ENCODE measurements at places on chromosomes 13 and 19. TPM values are rescaled to one million over a fixed set of nuclear protein-coding genes. Genes with fewer than 3 reads are reported as not detected.

DNA sequence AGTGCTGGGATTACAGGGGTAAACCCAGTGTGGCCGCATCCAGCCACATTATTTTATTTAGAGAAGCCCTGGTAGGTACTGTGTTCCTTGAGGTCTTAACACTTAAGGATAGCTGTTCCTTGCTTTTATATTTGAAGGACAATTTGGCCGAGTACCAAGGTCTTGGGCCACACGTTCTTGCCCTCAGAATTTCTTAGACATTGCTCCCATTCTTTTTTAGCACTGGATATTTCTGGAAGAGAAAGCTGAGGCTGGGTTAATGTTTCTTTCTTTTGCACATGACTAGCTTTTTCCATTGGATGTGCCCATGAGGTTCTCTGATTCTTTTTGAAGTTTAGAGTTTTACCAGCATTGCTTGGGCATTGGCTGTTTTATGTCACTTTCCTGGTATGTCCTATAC lies 5.5 kb upstream of the RNF113B start:
- H3K27ac ChIP-seq = peak overlapping the region; percentile 31
- H3K36me3 ChIP-seq = no peaks in the 10 kb centered on the region
- no peak overlapping the region for H3K4me3 ChIP-seq
- DNase-seq = no peak

DNA sequence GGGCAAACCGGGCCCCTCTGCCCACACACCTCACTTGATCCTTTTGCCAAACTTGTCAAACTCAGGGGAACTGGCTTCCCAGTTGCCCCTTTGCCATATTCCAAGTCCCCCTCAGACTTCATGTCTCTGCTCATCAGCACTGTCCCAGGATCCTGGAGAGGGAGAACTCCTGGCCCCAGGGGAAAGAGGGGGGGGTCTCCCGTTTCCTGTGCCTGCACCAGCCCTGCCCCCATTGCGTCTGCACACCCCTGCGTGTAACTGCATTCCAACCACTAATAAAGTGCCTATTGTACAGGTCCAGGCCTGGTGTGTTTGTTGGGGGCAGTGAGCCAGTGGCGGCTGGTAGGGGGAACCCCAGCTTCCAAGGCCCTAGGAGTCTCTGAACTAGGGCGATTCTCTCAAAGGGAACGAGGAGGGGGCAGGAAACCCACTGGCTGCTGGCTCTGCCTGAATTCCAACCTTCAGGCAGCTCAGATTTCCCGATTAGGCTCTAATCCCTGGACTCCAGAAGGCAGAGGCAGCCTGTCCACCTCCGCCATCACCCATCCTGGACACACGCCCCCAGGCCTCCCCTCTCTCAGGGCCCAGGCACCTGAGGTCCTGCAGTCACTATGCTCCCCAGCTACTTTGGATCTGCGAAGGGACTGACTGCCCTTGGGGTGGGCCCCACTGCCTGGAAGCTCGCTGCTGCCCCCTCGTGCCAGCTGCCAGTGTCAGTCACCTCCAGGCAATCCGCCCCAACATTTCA lies 9.7 kb upstream of the ILF3 start:
- peak overlapping the region; percentile 58 for H3K27ac ChIP-seq
- H3K4me3 ChIP-seq = no peak overlapping the region
- H3K36me3 ChIP-seq = peaks cover 47% of the 10 kb centered on the region
- no peak for DNase-seq
- no peaks in the 10 kb centered on the region for H3K27me3 ChIP-seq
- peaks cover 36% of the 10 kb centered on the region for H3K4me1 ChIP-seq

Gene MAB21L1
- 2.9 TPM for total RNA-seq

GRCh38 chr13:44393391-44393790 lies 19.8 kb downstream of the SERP2 start:
- peaks cover 18% of the 10 kb centered on the region for H3K4me1 ChIP-seq
- no peaks in the 10 kb centered on the region for H3K27me3 ChIP-seq
- no peak overlapping the region for H3K4me3 ChIP-seq
- H3K36me3 ChIP-seq = no peaks in the 10 kb centered on the region

- H3K27me3 ChIP-seq = no peaks in the 10 kb centered on the region
- H3K36me3 ChIP-seq = peaks cover 68% of the 10 kb centered on the region
- H3K4me3 ChIP-seq = no peak overlapping the region
- peaks cover 9% of the 10 kb centered on the region for H3K4me1 ChIP-seq
- H3K27ac ChIP-seq = no peak overlapping the region
- DNase-seq = no peak
These were observed 131.5 kb upstream of the MCF2L start for GRCh38 chr13:112837371-112838037.

- no peaks in the 10 kb centered on the region for H3K27me3 ChIP-seq
- no peaks in the 10 kb centered on the region for H3K4me1 ChIP-seq
- H3K27ac ChIP-seq = no peak within 1 kb of the TSS
- H3K36me3 ChIP-seq = no peaks in the 10 kb centered on the region
- DNase-seq = no peak
- H3K4me3 ChIP-seq = no peak within 1 kb of the TSS
These were observed at the start of gene IGFL4 for GRCh38 chr19:46040952-46041500. Gene IGFL4, minus strand, starts transcription at chr19:46041002. Its CDS starts 40 bp downstream, at chr19:46040962.

- H3K4me1 ChIP-seq = no peaks in the 10 kb centered on the region
- H3K4me3 ChIP-seq = no peak overlapping the region
- H3K27me3 ChIP-seq = no peaks in the 10 kb centered on the region
- no peaks in the 10 kb centered on the region for H3K36me3 ChIP-seq
- H3K27ac ChIP-seq = no peak overlapping the region
These were observed 104.7 kb upstream of the KL start for GRCh38 chr13:32911506-32911905.

DNA sequence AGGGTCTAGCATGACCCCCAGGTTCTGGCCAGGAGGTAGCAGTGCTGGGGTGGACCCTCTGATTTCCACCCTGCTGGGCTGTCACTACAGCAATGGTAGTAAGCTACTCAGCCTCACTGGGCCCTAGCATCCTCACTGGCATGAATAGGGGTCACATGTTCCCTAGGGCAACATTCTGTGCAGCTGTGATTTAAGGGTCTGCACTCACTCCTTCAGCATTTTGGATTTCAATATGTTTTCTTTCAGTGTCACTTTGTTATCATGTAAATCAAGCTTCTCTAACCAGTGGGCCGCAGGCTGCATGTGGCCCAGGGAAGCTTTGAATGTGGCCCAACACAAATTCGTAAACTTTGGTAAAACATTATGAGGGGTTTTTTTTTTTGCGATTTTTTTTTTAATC lies 57.8 kb downstream of the SPATA13 start:
- no peaks in the 10 kb centered on the region for H3K27me3 ChIP-seq
- DNase-seq = no peak
- H3K36me3 ChIP-seq = no peaks in the 10 kb centered on the region
- H3K27ac ChIP-seq = peak overlapping the region; percentile 22
- peaks cover 37% of the 10 kb centered on the region for H3K4me1 ChIP-seq

DNA sequence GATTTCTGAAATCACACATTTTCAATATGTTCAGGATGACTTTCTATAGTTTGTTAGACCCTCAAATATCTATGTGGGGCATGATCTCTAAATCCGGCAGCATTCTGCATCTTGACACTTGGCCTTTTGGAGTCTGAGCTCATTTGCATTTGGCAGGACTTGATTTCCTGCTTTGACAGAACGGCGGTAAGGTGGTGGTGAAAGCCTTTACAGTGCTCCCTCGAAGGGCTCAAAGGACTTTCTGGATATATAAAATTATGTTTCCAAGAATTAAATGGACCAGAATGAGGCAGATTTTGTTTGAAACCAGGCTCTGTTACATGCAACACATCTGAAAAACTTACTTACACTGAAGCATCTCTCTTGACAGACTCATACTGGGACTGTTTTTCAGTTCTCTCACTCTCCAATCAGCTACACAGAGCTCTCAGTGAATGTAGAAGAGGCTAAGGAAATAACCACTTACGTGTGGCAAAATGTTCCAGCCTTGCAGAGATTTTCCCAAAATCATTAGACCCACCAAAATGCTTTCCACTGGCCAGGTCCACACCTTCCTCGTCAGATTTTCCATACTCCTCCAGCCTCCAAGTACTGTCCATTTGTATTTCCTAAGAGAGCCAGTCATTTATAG lies 207.2 kb downstream of the SPRY2 start:
- DNase-seq = no peak
- H3K4me1 ChIP-seq = peaks cover 25% of the 10 kb centered on the region
- H3K27me3 ChIP-seq = no peaks in the 10 kb centered on the region
- H3K4me3 ChIP-seq = peak overlapping the region; percentile 31

Gene CLDND2
- not detected for total RNA-seq
